Adipocyte (in vitro differentiated cells): ENCODE measurements at places on chromosomes 13 and 19.

DNA sequence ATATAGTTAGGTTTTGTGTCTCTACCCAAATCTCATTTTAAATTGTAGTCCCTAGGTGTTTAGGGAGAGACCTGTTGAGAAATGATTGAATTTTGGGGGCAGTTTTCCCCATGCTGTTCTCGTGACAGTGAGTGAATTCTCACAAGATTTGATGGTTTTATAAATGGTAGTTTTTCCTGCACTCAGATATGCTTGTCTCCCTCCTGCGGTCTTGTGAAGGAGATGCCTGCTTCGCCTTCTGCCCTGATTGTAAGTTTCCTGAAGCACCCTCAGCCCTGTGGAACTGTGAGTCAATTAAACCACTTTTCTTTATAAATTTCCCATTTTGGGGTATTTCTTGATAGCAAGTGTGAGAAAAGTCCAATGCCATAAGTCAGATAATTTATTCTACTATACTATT is 1977.5 kb upstream of the PCDH20 start:
- no peak for DNase-seq

- DNase-seq: peak; percentile 6
Observed at GRCh38 chr13:44197791-44198770, 175.5 kb upstream of the SERP2 start.

DNA sequence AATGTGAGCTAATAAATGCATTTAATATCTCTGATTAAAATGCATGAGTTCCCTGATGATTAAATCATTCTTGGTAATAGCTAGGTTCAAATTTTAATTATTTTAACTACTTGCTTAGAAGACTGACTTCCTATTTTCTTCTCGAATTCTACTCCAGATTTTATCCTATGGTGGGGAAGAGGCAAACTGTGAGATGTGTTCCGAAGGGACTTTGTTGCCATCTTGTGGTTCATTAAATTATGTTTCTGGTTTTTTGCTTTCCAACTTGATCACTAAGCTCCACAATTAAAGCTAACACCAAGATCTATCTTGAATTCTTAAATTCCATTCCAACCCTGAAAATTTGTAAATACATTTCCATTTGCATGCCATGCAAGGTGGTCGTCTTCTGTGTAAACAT is 538.4 kb upstream of the PCDH20 start:
- DNase-seq: peak; percentile 35

DNA sequence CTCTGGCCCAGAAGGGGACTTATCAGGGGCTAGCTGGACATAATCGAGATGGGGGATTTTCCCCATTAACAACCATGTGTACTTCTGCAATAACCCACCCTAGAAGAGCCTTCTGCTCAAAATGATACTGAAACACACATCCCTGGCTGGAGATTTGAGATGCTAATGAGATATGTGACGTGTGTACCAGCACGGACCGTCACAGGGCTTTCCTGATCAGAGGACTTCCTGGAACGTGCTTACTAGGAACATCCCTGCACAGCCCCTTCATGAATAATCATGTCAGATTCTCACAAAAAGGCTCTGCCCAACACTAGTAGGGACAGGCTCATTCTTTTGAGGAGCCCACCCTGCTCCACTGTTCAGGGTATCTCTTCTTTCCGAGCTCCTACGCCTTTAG is 6.5 kb upstream of the ERVV-1 start:
- DNase-seq: no peak

DNA sequence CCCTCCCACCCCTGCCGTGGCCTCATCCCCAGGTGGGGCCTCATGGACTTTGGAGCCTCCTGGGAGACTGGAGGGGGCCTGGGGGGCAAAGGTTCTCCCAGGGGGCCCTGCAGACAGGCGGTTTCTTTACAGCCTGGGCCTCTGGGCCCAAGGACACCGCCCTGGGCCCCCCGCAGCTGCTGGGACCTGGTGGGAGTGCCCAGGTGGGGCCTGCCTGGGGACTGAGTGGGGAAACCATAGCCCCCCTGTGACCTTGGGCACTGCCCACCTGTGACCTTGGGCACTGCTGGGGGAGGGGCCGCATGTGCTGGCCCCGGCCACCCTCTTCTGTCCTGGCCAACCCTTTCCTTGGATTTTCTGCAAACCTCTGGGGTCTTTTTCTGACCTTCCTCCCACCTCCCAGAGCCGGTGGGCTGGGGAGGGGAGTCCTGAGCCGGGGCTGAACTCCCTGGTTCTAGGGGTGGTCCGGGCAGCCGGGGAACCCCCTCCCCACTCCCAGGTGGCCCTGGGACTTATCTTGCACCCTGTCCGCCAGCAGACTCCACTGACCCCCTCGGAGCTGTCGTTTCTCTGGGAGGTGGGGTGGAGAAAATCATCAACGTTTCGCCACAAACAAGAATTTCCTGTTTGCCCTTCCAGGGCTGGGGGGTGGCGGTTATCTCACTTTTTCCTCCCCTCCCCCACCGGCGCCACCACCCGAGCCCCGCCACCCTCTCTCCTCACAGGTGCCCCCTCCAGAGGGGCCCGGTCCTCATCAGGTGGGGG is 27.0 kb downstream of the ARID3A start:
- DNase-seq: no peak

DNA sequence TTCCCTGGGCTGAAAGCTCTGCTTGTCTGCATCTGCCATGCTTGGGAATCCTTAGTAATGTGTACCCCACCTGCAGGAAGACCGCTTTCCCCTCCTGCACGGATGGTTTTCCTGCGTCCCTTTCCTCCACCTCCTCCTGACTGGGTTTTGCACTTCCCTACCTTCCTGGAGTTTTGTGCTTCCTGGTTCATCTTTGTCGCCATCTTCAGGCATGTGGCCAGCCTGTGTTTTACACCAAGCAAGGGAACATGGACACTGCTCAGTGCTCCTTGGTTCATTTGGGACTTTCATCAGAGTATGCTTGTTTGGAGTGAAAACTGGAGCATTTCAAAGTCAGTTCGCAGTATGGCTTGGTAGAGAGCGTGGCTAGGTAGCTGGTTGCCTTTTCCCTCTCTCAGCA is 30.7 kb downstream of the ERICH6B start:
- no peak for DNase-seq

- DNase-seq: peak; percentile 44
Observed at GRCh38 chr13:85261757-85262346, 537.4 kb downstream of the SLITRK6 start.

- DNase-seq: no peak
Observed at GRCh38 chr13:31772231-31772630, 32.9 kb downstream of the RXFP2 start.

DNA sequence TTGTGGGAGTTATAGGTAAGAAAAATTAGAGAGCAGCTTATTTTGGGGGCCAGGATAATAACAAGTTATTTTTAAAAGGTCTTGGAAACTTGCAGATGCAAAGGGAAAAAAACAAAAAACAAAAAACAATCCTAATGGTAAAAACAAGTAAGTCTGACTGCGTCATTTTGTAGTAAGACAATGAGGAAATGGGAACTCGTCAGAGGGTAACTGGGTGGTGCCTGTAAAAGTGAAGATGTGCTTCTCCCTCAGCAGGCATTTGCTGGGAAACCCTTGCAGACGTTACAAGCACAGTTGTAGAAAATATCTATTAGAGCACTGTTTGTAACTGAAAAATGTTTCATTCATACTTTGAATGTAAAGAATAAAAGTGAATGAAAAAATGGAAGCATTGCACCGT is 2.2 kb upstream of the TNFSF13B start:
- no peak for DNase-seq

DNA sequence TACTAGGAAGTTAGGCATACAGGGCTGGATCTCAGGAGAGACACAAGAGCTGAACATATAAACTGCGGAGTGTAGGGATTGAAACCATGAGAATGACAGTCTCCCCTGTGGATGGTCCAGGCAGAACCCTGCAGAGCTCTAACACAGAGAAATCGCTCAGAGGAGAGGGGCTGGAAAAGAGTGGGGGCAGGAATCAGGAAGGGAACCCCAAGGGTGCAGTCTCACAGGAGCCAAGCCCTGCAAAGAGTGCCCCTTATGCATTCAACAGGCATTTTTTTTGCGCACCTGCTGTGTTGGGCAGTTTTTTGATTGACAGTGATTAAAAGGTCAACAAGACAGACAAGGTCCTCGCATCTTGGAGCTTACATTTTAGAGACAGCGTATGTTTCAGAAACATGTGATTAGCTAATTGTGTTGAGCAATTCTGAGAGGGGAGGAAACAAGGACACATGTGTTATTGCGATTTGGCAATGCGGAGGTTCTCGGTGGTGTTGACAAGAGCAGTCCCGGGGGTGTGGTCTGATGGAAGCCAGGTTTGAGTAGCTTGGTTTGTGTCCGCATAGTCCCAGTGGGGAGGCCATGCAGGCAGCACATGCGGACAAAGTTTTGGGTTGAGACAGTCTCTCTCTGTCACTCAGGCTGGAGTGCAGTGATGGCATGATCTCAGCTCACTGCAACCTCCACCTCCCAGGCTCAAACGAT is 182.6 kb upstream of the IRS2 start:
- DNase-seq: peak; percentile 12

- no peak for DNase-seq
Observed at GRCh38 chr13:104750377-104750776, 1684.2 kb upstream of the SLC10A2 start.
